HCEC 1CT (cell line): ENCODE measurements at places on chromosomes 2 and 18.

DNA sequence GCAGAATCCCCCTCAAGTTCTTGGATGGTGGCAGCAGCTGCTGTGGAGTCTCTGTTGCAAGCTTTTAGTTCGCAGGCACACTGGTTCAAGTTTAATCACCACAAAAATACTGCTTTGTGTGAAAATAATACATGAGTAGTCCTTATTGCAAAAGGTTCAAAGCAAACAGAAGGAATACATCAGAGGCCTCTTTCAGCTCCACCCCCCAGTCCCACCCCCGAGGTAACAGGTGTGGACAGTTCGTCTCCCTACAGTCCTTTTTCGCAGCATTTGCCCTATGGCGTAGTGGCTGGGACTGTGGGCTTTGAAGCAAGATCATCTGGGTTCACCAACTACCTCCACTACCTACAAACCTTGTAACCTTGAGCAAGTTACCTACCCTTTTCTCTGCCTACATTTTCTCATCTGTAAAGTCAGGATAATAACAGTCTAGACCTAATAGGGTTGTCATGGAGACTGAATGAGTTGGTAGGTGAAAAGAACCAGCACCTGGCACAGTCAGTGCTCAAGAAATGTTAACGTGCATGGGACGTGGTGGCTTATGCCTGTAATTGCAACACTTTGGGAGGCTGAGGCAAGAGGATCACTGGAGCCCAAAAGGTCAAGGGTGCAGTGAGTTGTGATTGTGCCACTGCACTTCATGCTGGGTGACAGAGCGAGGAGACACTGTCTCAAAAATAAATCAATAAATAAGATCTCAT lies 61.7 kb downstream of the TCF7L1 start:
- no peak for DNase-seq

- DNase-seq, result no peak
These were observed 89.0 kb downstream of the SEMA4F start for GRCh38 chr2:74743039-74743438.

DNA sequence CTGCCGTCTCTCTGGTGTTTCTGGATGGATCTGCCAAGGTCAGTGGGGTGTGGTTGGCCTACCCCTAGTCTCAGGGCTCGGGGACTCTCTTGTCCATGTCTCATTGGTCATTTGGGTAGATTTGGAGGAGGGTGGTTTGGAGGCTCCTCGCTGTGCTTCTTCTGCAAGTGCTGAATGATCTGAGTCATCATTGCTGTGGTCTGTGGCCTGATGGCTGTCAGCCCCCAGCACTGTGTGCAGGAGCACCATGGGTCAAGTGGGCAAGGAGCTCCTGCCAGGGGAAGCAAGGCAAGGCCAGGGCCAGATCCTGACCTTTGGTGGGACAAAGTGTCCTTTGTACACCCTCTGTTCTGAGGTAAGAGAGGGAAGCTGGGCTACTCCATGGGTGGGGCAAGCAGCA lies 221.8 kb downstream of the FHOD3 start:
- DNase-seq, result peak; percentile 21

DNA sequence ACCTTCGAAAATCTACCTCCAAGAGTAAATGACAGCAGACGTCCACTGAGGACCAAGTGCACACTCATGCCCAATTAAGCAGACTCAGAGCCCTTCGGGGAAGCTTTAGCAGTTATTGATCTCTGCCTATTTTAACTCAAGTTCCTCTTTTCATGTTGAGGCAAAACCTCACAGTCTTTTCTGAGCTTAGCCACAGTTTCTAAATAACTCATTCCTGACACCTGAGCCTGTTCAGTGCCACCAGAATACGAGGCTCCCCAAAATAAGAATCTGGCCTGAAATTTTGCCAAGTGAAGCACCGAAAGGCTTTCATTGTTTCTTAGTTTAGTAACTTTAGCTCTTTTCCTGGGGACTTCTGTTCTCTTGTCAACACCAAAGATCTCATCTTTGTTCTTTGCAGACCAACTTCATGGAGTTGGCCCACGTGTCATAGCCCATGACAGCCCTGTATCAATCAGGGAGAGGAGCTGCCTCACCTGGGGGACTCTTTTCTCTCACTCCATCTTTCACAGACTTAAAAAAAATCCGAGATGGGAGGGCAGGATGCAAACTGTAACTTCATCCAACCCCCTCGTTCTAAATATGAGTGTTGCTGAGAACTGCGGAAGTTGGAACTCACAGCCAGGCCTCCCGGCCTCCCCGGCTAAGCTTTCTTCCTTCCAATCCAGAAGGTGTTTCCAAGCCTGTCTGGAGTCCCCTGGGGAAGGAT lies 22.2 kb downstream of the INPP5D start:
- DNase-seq, result no peak

DNA sequence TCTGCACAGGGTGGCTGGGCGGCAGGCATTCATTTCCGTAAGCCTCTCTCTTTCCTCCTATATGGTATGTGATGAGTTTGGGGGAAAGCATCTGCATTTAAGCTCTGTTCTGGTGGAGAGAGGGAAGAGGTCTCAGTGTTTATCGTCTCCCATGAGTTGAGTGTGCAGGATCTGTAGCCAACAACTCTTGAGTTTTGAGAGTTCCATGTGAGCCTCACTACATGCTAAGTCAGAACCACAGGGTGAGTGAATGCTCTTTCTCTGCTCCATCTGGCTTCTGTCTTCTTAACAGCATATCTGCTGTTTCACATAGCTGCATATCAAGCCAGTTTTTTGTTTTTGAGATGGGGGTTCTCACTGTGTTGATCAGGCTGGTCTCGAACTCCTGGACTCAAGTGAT lies 22.7 kb downstream of the RAB31 start:
- no peak for DNase-seq

DNA sequence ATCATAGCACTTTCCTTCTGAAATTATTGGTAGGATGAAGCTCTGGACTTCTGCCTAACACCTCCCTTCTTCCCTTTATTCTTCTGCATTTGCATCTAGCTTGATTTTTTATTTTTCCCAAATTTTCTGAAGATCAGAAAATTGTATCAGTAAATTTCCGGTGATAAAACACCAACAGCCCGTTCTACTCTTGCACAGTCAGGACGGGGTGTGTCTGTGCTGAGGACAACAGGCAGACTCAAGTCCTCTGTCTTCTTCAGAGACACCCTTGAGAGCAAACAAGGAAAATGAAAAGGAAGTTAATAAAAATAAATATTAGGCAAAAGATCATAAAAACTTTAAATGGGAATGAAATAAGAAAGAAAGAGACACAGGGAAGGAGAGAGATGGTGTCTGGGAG lies 120.7 kb downstream of the ARL4C start:
- DNase-seq, result no peak

DNA sequence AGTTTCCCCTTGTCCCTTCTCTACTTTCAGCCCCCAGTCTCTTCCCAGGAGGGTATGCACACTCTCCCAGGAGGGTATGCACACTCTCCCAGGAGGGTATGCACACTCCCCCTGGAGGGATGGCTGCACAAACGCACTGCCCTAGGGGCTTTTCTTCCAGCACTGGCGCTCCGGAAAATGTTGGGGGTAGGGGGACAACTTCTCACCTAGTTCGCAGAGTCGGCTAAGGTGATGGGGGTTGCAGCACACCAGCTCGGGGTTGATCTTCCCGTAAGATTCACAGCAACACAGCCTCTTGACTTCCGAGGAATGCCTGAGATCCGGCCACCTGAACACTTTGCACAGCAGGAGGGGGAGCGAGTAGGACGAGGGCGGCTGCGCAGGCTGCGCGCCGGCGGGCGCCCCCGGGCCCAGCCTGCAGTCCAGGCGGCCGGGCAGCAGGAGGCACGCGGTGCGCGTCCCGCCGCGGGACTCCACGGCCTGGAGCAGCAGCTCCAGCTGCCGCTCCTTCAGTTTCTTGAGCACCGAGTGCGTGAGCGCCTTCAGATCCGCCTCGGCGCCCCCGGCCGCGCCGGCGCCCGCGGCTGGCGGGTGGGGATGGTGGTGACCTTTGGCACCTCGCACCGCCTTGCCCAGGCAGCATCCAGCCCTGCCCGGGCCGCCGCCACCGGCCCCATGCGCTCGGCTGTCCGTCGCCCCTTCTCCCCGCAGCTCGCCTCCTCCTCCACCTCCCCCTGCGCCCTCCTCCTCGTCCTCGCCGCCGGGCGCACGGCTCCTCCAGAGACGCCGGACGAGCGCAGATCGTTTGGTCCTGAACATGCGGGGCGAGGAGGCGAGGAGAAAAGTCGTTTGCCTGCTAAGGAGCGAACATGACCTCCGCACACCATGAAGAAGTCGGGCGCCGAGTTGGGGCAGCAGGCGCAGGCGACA lies 894 bp downstream of the SMAD7 start:
- peak; percentile 46 for DNase-seq

- DNase-seq, result no peak
These were observed 16.9 kb downstream of the ZNF236 start for GRCh38 chr18:76839086-76839794.

DNA sequence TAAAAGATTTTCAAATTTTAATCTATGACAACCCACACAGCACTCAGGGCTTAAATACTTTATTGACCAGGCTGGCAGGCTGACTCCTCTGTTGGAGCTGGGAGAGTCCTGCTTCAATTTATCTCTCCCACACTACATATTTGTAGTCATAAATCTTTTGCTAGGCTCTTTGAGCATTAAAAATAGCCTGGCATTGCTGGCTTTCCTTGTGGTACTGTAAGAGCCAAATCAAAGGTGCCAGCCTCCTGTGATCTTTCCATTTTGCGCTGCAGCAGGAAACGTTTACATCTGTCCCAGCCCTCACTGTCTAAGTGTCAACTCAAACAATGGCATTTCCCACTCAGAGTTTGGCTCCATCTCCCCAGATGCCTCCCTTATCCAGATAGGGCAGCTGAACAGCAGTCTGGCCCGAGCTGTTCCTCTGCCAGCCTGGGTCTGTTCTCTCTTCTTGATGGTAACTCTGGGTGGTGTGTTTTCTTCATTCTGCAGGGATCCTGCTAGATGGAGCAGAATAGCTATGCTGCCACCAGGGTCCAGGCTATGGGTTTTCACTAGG lies 62.1 kb downstream of the LRRTM1 start:
- no peak for DNase-seq

DNA sequence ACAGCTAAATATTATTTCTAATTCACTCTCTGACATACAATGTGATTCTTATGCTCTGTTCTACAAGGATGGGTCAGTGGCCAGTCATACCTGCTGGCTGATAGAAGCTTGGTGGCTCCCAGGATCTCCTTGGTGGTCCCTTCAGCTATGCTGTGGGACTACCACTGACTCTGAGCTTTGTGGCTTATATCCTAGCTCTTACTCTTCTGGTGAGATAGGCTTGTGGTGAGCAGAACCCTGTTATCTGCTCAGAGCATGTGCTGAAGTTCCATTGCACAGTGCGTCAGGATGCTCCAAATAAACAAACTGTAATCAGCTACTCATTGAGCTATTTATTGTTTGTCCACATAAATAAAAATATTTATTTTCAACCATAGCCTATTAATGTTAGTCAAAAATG lies 51.7 kb downstream of the MFSD6 start:
- no peak for DNase-seq

DNA sequence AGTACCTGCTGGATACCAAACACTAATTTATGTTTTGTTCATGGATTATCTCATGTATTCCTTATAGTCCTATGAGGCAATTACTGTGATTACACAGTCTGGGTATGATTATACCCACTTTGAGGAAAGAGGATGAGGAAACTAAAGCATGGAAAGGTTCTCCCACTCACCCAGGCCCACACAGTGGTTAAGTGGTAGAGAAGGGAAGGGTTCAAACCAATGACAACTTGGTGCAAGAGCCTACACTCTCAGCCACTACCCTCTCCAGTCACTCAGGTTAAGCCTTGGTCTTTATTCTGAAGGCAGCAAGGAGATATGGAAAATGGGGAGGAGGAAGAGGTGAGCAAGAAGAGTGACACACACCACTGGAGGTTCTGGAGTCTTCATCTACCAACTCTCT lies 64.5 kb upstream of the PPP1CB start:
- no peak for DNase-seq

- DNase-seq, result no peak
These were observed 9.9 kb downstream of the COL3A1 start for GRCh38 chr2:188984065-188984491.

GRCh38 chr2:98579926-98580325 lies 28.4 kb downstream of the COA5 start:
- no peak for DNase-seq

DNA sequence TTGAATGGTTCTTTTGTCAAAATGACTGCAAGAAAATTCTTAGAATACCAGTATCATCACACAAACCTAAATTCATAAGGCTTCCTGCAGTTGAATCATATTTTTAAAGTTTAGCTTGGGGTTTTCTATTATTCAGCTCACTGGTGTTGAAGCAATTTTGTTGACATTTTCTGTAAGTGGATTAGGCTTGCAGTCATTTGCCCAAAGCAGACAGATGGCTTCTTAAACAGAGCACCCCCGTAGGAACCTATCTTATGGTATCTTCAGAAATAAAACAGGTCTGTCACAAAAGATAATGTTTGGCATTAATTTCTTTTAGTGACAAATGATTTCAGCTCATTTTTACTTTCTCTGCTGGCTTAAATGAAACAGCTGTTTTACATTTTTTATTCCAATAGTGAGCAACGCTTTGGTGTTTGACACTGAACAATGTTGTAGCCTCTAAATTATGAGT lies 331.1 kb downstream of the PLCL1 start:
- no peak for DNase-seq

- DNase-seq, result no peak
These were observed 5.0 kb downstream of the ZNF516 start for GRCh38 chr18:76490033-76490432.
